ENCODE measurements at places on chromosomes 7 and 10. TPM values are rescaled to one million over a fixed set of nuclear protein-coding genes. Genes with fewer than 3 reads are reported as not detected.

Gene GPC2
- 530 TPM for total RNA-seq

Gene CRCP
- 29.1 TPM for total RNA-seq

Gene WIPF3
- 0.37 TPM for total RNA-seq

Gene ZDHHC4
- 60.5 TPM for total RNA-seq

Gene RTKN2
- total RNA-seq, result 3.2 TPM

Gene IL2RA
- total RNA-seq, result not detected

Gene CALY
- 19.8 TPM for total RNA-seq

Gene MYPN
- not detected for total RNA-seq

Gene TMEM176B
- 0.44 TPM for total RNA-seq

Gene TACR2
- total RNA-seq, result not detected

Gene SKAP2
- 12.1 TPM for total RNA-seq

Gene MSMB
- not detected for total RNA-seq

Gene ASB10
- total RNA-seq, result not detected

Gene IFIT1
- not detected for total RNA-seq

Gene STOX1
- 0.47 TPM for total RNA-seq

Gene LLCFC1
- not detected for total RNA-seq

Gene CALML3
- total RNA-seq, result not detected

Gene GRID2IP
- 0.66 TPM for total RNA-seq

Gene CCL26
- not detected for total RNA-seq

Gene SLC39A12
- total RNA-seq, result not detected

Gene SLC26A5
- not detected for total RNA-seq

Gene MDFIC
- total RNA-seq, result 0.10 TPM

Gene TMEM236
- total RNA-seq, result 0.07 TPM

Gene OR2A5
- not detected for total RNA-seq

Gene ZNF804B
- total RNA-seq, result 0.10 TPM

Gene ZC3HAV1L
- total RNA-seq, result 5.8 TPM

Gene C10orf95
- not detected for total RNA-seq

Gene HABP2
- not detected for total RNA-seq

Gene CLDN12
- 53.9 TPM for total RNA-seq

Gene CUX1
- 56.5 TPM for total RNA-seq

Gene POLL
- total RNA-seq, result 33.4 TPM

Gene BMS1
- 17.3 TPM for total RNA-seq

Gene GJD4
- total RNA-seq, result not detected

Gene CLDN15
- 9.4 TPM for total RNA-seq

Gene GUSB
- 43.4 TPM for total RNA-seq

Gene SP8
- not detected for total RNA-seq

Gene TMEM270
- total RNA-seq, result not detected

Gene HMX2
- not detected for total RNA-seq

Gene PUS7
- 20.0 TPM for total RNA-seq

Gene WNT2
- total RNA-seq, result not detected

Gene MINPP1
- total RNA-seq, result 27.2 TPM

Gene KCNIP2
- 30.0 TPM for total RNA-seq

Gene LIPK
- not detected for total RNA-seq

Gene ZCWPW1
- total RNA-seq, result 1.8 TPM

Gene NEUROG3
- not detected for total RNA-seq

Gene CTAGE15
- not detected for total RNA-seq

Gene SYCE1
- 0.78 TPM for total RNA-seq

Gene ZPBP
- not detected for total RNA-seq

Gene SLC37A3
- total RNA-seq, result 84.5 TPM

Gene SRI
- total RNA-seq, result 179 TPM

Gene SPDYE16
- total RNA-seq, result 0.20 TPM

Gene WEE2
- total RNA-seq, result not detected

Gene TFR2
- 5.1 TPM for total RNA-seq

Data from glutamatergic neuron (in vitro differentiated cells).